Stimulated activated CD8-positive, alpha-beta memory T cell treated with anti-CD3 and anti-CD28 coated beads, Interleukin-2, amount 100 ng/mL, for 1 hour (primary cell): ENCODE measurements at places on chromosomes 7 and 10.
A peak's percentile ranks its signal among the peaks of the same experiment; 100 is the strongest.

- no peak for DNase-seq
These were observed 57.1 kb upstream of the GRID1 start for GRCh38 chr10:86423739-86424138.

DNA sequence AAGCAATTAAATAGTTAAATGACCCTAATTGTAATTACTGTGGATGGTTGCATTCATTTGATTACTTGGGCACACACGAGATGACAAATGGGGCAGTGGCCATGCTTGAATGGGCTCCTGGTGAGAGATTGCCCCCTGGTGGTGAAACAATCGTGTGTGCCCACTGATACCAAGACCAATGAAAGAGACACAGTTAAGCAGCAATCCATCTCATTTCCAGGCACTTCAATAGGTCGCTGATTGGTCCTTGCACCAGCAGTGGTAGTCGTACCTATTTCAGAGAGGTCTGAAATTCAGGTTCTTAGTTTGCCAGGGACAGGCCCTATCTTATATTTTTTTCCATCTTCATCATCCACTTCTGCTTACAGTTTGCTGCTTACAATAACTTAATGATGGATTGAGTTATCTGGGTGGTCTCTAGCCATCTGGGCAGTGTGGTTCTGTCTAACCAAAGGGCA is 8.3 kb downstream of the PCBD1 start:
- peak; percentile 61 for DNase-seq

DNA sequence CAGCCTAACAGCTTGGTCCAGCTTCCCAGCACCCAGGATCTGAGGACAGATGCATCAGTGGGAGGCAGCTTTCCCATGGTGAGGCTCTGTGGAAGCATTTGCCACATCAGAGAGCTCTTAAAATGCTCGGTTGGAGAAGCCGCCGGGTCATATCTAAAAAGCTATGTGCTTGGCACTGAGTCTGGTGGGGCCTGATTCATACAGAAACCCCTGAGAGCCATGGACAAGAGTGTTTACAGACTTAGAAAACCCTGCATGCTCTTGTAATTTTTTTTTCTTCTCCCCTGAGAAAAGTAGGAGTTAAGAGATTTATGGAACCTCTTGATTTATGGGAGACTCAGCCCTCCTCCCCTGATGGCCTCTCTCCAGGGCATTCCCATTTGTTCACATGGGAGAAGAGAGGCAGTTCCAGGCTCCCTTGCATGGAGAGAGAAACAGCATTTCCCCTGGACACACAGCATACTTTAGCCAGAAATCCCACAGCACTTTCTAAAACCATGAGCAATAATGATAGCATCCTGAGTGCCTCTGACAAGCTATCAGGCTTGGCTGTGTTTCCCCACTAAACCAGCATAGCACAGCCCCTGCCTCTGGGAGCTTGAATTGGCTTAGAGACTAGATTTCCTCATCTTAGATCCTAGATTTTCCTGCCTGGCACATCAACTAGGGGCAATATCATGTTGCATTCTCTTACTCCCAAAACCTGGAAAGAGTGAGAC is 322.1 kb upstream of the AUTS2 start:
- DNase-seq = no peak

DNA sequence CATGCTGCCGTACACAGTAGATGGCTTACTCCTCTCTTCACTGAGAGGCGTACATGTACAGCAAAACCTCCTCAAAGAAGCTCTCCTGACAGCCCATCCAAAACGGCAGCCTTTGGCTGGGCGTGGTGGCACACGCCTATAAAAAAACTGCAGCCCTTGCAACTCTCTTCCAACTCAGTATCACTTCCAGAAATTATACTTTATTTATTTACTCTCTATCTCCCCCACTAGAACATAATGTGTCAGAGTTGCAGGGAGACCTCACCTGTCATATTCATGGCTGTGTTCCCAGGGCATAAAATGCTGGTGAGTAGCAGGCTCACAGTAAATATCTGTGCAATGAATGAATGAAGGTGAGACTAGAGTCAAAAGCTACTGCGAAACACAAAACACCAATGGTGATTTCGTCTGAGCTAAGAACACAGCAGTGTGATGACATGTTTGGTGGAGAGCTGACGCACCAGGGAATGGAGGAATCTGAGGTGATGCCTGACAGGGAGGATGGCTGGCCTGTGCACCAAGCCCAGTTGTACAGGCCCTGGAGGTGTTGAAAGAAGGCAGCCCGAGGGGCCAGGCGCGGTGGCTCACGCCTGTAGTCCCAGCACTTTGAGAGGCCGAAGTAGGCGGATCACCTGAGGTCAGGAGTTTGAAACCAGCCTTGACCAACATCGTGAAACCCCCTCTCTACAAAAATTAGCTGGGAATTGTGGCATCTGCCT is 55.3 kb downstream of the COBL start:
- DNase-seq = no peak

- DNase-seq = no peak
These were observed 302.4 kb downstream of the PTEN start for GRCh38 chr10:88165849-88166271.

DNA sequence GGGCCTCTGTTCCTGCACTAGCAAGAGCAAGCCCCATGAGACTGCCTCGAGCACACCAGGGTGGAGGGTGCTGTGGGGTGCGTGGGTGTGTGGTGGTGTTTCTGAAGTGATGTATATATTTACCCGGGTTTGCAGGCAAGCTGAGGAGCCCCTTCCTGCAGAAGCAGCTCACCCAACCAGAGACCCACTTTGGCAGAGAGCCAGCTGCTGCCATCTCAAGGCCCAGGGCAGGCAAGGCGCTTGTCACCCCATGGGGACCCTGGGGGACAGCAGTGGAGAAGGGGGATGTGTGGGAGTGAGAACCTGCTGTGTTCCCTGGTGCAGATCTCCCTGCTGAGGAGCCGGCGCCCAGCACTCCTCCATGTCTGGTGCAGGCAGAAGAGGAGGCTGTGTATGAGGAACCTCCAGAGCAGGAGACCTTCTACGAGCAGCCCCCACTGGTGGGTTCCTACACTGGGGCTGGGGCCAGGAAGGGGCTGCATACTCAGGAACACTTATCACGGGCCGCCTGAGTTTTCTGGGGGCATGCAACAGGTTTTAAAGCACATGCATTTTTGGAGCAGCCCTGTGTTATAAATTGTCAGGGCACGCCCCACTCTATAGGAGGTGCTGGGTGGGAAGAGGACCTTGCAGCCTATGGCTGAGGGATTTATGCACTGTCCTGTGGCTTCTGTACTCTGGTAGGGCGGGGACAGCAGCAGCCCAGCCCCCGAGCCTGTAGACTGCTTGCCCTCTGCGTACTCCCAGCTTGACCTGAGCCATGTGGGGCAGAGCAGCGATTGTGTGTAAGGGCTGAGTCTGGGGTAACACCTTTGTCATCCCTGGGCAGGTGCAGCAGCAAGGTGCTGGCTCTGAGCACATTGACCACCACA is 5.9 kb downstream of the PGAM2 start:
- no peak for DNase-seq

DNA sequence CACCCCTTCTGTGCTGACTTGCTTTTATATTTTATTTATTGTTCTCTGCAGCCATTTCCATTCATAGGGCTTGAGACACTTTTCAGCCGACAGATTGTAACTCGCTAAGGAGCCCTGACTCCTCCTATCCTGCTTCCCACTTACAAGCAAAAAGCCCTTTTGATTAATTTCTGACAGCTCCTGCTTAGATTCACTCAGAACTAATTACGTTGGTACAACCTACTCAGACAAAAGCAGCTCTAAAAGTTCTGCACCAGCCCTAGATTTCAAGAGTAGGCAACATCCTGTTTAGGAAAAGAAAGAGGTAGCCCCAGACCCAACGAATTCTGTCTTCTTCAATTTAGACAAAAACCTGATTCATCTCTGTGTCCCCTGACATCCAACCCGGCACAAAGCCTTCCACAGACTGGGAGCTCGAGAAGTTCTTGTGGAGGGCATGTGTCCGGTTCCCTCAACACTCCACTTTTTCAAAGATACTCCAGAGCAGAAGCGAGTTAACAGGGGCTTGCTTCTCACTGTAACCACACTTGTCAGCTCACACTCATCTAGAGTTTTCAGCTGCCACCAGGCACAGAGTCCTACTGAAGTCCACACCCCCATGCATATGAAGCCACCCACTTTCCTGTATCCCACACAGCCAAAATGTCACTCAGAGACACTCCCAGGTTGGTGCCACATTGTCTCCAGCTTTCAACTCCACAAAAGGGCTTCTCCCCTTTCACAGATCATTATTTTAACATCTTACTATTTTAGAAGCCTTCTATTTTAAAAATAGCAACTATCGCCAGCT is 113.6 kb upstream of the NFE2L3 start:
- no peak for DNase-seq

GRCh38 chr7:75719626-75720025 is 19.1 kb downstream of the HIP1 start:
- no peak for DNase-seq

DNA sequence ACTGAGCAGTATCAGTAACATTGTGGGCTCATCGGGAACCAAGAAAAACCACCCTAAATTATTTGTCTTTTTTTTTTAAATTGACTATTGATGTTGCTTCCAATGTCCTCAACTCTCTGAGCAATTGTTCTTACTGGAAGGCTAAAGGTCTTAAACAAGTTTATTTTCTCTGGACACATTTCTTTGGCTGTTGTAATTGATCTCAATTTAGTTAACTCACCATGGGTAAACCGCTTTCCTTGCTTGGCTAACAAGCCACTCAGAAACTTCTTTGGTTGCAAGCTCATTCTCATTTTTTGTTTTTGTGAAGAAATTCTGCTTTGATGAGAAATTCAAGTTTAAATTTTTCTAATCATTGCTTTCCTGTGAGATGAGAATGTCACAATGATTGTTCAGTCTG is 25.5 kb downstream of the CCDC71L start:
- no peak for DNase-seq

- peak; percentile 35 for DNase-seq
These were observed 18.8 kb downstream of the ZC3HAV1L start for GRCh38 chr7:139016931-139017511.

- no peak for DNase-seq
These were observed 132.0 kb downstream of the ST7 start for GRCh38 chr7:117085275-117085674.

DNA sequence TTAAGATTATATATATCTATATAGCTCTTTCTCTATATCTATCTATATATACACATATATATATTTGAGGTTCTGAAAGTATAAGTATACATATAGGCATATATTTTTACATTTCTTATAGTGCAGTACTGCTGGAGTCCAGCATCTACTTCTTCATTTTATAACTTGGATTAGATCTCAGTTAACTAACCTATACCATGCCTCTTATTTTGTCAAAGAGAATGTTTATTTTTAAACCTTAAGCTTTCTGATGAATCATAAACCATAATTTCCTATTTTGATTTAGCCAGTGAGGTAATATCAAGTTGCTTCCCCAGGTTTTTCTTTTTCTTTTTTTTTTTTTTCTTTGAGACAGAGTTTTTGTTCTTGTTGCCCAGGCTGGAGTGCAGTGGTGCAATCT is 8.1 kb downstream of the ZNF32 start:
- DNase-seq = no peak

DNA sequence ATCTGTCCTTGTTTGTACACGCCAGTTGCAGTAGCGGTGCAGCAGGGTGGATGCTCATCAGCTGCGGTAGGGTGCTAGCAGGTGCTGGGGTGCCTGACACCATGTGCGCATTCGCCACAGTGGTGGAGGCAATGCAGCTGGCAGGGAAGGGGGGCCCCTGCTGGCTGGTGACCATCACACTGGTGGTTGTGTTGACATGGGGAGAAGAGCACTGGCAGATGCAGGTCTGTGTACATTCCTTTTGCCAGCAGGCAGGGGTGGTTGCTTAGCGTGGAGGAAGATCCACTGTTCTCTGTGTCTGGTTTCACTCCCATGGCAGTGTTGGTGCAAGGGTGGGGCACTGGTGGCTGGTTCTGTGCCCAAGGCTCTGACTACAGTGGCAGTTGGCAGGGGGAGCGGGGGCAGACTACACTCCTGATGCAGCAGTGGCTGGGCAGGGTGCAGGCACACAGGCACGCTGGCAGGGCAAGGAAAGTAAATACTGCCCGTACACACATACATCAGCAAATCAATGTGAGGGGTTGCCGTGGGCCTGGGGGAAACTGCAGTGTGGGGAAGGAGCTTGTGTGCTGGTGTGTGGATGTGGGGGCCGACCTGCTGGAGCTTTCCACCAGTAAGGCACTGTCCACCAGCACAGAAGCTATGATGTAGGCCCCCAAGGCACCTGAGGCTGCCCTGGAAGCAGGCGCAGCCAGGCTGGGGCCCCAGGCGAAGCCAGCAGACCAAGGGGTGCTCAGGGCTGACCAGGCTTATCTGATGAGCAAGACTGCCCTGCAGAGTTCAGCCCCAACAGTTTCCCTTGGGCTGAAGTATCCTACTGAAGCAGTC is 87.2 kb upstream of the UNC5B start:
- DNase-seq = no peak

- no peak for DNase-seq
These were observed 179.8 kb upstream of the ASAH2 start for GRCh38 chr10:50431133-50431532.

- no peak for DNase-seq
These were observed 1.9 kb downstream of the BUB3 start for GRCh38 chr10:123156078-123156477.

- no peak for DNase-seq
These were observed 557 bp downstream of the TMEM120A start for GRCh38 chr7:75993689-75994387.

DNA sequence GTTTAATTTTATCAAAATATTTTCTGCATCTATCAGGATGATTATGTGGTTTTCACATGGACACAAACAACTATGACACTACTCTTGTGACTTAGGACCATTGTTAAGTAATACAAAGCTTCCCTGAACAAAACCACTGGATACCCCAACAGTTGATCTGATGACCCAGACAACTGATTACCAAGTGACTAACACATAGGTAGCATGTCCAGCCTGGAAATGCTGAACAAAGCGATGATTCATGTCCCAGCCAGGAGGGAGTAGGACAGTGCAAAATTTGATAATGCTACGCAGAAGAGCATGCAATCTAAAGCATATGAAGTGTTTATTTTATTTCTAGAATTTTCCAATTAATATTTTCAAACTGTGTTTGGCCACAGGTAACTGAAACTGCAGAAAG is 8.9 kb upstream of the PNLIP start:
- no peak for DNase-seq

- DNase-seq = no peak
These were observed 17.7 kb downstream of the CLIP2 start for GRCh38 chr7:74306730-74307469.

GRCh38 chr7:148461392-148462179 is 129.0 kb upstream of the C7orf33 start:
- no peak for DNase-seq

- DNase-seq = no peak
These were observed 94.9 kb upstream of the TCF7L2 start for GRCh38 chr10:112855134-112855533.

DNA sequence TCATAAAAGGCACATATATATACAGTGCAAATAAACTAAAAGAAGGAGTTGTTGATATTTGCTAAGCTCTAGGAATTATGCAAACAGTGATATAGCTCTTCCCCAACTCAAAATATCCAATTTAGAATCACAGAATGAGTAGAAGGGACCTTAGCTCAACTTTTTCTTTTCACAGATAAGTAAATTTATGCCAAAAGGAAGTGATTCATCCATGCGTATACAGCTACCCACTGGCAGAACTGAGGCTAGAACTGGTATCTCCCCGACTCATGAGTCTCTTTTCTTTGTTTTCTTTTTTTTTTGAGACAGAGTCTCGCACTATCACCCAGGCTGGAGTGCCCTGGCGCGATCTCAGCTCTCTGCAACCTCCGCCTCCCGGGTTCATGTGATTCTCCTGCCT is 54.2 kb upstream of the SVIL start:
- no peak for DNase-seq

- DNase-seq = no peak
These were observed 71.0 kb downstream of the NRP1 start for GRCh38 chr10:33263453-33263852.

GRCh38 chr7:12161146-12161545 is 49.9 kb upstream of the TMEM106B start:
- DNase-seq = no peak

GRCh38 chr7:31019509-31019908 is 32.6 kb upstream of the ADCYAP1R1 start:
- DNase-seq = no peak
